ENCODE measurements at places on chromosomes 13 and 19.

GRCh38 chr19:58529405-58529804 lies 9.8 kb upstream of the ZBTB45 start:
- no peak for DNase-seq

GRCh38 chr19:31515931-31516330 lies 166.7 kb upstream of the TSHZ3 start:
- no peak for DNase-seq

GRCh38 chr19:2111425-2111824 lies 14.7 kb downstream of the IZUMO4 start:
- DNase-seq: no peak

- no peak for DNase-seq
These were observed 2.7 kb upstream of the ZNF345 start for GRCh38 chr19:36847968-36848367.

DNA sequence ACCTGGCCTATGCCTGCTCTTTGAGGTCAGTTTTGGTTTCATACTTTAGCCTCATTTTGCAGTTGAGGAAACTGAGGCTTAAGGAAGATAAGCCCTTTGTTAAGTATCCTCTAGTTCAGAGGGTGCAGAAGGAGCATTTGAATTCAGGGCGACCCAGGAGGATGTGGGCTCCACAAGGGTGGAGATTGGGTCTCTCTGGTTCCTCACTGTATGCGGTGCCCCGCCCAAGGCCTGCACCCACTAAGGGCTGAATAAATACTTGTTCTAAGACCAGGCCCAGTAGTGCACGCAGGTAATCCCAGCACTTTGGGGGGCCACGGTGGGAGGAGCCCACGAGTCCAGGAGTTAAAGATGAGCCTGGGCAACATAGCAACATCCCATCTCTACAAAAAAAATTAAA lies 768 bp upstream of the SLC44A2 start:
- DNase-seq: no peak

DNA sequence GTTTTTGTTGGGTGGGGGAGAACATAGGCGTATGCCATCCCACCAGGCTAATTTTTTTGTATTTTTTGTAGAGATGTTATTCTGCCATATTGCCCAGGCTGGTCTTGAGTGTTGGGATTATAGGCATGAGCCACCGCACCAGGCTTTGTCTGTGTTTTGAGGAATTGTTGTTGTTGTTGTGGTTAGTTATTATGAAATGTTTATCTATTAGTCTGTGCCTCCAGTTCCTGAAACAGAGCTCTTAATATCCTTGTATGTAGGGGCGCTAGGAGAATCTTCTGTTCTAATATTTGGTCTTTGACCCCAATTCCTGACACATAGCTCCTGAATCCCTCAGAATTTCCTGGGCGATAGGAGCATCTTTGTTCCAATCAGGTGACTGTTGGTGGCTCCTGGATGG lies 5.6 kb upstream of the LATS2 start:
- no peak for DNase-seq

DNA sequence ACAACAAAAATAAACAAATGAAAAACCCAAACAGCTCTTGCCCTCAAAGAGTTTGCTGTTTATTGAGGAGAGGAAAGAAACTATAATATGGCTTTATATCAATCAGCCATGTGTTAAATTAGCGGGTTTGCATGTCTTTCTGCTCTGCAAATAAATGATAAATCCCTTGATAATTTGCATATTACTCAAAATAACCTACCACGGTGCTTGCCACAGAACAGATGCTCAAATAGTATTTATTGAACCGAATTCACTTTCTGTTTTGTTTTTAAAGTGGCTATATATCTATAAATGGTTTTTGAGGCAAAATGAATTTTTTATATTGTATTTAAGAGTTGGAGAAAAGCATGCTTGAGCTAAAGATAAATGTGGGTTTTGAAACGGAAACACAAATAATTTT lies 428.1 kb downstream of the ITGBL1 start:
- no peak for DNase-seq

DNA sequence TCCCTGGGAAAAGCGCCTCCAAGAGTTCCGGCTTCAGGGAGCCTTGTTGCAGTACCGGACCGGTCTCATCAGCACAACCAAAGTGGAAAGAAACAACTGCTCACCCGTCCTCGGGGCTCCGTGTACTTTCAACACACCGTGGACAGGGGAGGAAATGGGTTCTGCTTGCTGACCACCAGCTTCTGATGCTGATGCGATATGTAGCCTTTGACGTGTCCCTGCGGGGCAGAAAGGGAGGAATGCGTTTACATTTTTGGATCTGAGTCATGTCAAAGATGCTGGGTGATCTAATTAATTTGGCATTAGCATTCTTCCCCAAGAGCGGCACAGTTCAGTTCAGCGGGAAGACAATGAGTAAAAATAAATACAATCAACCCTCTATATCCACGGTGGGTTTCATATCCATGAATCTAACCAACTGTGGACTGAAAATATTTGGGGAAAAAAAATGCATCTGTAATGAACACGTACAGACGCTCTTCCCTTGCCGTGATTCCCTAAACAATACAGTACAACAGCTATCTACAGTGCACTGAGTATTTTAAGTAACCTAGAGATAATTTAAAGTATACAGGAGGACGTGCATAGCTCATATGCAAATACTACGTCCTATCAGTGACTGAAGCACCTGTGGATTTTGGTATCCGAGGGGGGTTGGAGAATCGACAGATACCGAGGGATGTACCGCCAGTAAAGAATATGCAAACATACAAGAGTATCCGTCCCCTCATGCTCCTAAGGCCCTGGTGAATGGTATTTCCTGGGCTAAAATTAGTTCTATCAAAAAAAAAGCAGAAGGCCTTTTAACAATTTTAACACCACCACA lies 19.8 kb downstream of the PROZ start:
- DNase-seq: no peak

GRCh38 chr13:32264407-32264806 lies 50.8 kb downstream of the ZAR1L start:
- DNase-seq: no peak

DNA sequence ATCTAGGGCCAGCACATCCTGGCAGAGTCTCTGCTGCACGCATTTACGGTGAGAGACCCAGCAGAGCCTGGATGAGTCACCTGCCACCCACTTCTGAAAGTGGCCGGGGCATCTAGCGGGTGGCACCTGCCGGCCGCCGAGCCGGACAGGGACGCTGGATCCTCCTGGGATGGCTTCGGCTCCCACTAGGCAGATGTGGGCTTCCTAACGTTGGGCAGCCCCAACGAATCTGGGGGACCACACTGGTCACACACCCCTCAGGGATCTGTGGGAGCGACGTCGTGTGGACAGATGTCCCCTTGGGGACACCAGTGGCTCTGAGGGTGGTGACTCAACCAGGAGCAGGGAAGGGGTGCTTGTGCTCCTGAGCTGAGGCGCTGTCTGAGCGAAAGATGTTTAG lies 32.2 kb downstream of the TMEM255B start:
- DNase-seq: no peak

DNA sequence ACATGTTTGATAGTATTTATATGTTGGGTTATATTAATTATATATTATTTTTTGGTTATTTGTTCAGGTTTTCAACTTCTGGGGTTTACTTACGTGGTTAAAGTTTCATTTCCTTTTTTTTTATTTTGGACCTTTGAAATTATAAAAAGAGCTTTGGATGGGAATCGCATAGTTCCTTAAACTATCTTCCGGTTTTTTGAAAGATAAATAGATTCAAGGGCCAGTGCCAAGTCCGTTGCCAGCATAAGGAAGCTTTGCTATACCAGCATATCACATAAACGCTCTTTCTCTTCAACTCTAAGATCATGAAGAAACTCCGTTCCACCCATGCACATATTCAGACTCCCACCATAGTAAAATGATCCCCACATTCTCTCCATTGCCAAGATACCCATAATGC lies 7.4 kb upstream of the OXGR1 start:
- DNase-seq: no peak

DNA sequence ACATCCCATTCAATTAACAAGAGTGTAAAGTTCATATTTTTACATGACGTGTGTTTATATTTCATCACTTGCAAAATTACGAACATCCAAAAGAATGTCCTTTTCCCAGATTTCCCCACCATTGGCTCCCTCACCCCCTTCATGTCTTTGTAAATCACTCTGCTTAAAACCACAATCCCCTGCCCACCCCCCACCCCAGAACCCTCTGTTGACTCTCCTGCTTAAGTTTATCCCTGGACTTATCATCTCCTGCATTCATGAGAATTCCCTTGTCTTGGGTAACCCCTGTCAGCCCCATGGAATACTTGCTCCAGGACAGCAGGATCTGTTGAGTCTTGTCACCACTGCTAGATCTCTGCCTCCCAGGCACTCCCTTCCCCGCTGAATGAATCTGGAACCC lies 109.9 kb downstream of the COL4A1 start:
- no peak for DNase-seq

GRCh38 chr13:46712524-46712923 lies 84.4 kb downstream of the ESD start:
- no peak for DNase-seq

- DNase-seq: no peak
These were observed 393.5 kb upstream of the GPC6 start for GRCh38 chr13:92833071-92833470.

DNA sequence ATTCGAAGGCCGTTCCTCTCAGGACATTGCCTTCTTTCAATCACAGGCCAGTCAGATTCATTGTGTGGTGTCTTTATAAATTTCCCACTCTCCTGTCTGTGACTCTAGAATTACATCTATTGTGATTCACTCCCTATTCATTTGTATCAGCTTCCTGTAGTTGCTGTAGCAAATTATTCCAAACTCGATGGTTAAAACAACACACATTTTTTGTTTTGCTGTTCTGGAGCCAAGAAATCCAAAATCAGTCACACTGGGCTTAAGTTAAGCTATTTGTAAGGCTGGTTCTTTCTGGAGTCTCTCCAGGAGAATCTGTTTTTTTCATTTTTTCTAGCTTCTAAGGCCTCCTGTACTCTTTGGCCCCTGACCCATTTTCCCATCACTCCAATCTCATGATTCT lies 1487.0 kb upstream of the SLC10A2 start:
- DNase-seq: no peak

DNA sequence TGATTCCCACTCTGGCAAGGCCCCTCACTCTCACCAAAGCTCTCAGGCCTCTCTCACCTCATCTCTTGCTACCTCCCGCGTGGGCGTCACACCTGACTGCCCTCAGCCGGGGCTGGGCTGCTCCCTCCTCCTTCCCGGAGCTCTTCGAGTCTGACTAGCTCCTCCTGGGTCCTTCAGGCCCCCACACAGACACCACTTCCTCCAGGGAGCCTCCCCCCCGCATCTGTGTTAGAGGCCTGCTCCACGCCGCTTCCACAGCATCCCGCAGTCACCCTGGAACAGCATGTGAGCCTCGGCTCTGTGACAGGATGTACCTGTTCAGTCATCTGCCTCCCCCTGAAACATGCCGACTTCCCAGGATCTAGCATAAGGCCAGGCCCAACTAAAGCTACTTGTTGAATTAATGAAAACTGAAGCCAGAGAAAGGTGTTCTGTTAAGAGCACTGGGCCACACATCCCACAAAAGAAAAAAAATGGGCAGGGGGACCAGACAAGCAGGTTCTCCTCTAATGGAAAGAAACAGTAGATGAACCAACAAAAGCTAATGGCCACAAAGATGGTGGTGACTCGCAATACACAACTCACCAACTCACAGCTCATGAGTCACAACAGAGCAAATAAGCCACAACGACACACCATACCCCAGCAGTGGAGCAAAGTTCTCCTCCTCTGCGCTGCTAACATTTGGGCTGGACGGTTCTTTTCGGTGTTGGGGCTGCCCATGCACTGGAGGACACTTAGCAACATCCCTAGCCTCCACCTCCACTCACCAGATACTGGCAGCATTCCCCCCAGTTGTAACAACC lies 3.0 kb downstream of the PPP6R1 start:
- peak; percentile 77 for DNase-seq

GRCh38 chr19:1026783-1027649 lies 608 bp downstream of the CNN2 start:
- DNase-seq: peak; percentile 38

GRCh38 chr13:50353651-50354415 lies 338.6 kb downstream of the KCNRG start:
- no peak for DNase-seq

GRCh38 chr19:30799865-30800755 lies 427.9 kb downstream of the ZNF536 start:
- DNase-seq: peak; percentile 49

GRCh38 chr13:98416408-98416807 lies 160.5 kb downstream of the STK24 start:
- no peak for DNase-seq

- no peak for DNase-seq
These were observed 814 bp downstream of the ZNF211 start for GRCh38 chr19:57633832-57634131.

- peak; percentile 57 for DNase-seq
These were observed 4.1 kb downstream of the ARHGEF1 start for GRCh38 chr19:41886761-41887710.

DNA sequence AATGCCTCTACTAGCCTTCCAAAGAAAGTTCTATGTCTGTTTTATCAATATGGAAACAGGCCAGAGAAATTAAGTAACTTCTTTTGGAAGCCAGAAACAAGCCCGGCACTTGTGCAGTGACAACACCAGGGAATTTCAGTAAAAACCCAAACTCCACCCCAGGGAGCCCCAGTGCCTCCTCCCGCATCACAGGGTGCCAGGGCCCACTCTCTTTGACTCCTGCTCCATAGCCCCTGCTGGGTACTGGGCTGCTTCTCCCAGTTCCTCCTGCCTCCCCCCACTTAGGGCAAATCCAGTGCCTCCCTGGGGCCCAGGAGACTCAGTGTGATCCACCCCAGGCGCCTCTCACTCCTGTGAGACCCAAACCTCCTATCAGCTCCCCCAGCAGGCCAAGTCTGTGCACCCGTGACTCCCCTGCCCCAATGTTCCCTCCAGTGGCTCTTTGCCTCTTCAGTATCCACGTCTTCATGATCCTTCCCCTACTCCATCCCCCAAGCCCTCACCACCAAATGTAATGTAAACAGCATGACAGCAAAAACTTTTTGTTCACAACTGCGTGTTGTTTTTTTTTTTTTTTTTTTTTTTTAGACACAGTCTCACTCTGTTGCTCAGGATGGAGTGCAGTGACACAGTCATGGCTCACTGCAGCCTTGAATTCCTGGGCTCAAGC lies 2.3 kb upstream of the FFAR3 start:
- no peak for DNase-seq

DNA sequence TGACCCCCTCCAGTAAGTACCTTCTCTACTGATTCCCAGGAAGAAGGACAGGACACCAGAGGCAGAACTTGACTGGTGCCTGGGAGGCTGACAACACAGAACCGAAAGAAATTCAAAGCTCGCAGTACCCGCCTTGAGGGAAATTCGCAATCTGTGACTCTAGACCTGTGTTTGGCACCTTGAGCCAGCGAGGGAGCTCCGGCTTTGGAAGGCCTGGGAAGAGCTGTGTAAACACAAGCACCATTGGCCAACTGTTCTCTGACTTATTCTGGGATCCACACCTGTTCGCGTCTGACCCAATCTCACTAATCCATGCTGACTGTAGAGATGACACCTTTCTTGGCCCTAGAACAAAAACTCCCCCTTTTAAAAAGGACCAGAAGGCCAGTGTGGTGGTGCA lies 50.7 kb downstream of the CEBPG start:
- no peak for DNase-seq

- no peak for DNase-seq
These were observed 7.4 kb upstream of the CDX2 start for GRCh38 chr13:27976362-27977091.

Measured in stimulated activated CD4-positive, alpha-beta T cell treated with anti-CD3 and anti-CD28 coated beads, Interleukin-2, amount 100 ng/mL, for 24 hours (primary cell).